ENCODE measurements at places on chromosomes 2 and 18. TPM values are rescaled to one million over a fixed set of nuclear protein-coding genes. Genes with fewer than 3 reads are reported as not detected.

DNA sequence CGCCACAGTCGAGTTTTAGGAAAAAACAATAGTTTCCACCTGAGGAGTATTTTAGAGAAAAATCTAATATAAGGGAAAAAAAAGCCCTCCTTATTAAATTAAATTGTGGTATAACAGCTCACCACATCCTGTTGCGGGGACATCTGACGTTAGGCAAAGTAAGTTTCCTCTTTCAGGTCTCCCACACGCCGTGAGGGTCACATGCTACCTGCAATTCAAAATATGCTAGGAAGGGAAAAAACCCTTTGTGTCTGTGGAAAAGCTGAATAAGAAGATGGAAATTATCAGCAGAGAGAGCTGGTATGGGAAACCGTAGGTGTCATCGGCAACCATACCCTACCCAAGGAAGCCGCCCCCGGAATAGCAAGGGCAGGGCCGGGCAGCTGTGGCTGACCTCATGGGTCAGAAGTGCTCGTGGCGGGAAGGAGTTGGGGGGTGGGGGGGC, 128.0 kb downstream of the NFATC1 start:
- peak; percentile 85 for DNase-seq

DNA sequence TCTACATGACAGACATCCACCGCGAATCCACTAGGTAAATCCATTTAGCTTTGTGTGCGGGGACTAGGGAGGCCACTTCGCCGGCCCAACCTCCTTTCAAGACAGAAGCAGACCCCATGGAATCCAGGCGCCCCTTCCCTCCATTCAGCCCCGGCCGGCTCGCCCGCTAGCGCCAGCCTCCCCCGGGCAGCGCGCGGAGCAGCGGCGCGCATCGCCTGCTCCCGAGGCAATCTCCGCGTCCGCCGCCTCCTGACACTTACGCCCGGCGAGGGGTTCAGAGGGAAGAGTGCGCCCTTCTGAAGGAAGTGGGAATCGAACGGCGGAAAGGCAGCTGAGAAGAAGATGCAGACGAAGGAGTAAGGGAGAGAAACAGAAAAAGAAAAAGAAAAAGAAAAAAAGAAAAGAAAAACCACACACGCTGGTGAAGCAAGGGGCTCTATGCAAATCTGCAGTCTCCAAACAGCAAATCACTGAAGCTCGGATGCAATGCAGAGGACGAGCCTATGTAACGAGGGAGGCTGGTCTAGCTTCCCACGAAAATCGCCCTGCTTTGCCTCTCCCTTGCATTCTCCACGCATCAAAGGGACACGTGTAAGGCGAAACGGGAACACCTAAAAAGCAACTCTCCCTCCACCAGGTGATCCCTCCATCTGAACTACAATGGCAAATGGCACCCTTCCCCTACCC, 684.4 kb downstream of the NRXN1 start:
- no peak for DNase-seq

- no peak for DNase-seq
Measured at GRCh38 chr2:64328415-64328722, 125.6 kb upstream of the LGALSL start.

DNA sequence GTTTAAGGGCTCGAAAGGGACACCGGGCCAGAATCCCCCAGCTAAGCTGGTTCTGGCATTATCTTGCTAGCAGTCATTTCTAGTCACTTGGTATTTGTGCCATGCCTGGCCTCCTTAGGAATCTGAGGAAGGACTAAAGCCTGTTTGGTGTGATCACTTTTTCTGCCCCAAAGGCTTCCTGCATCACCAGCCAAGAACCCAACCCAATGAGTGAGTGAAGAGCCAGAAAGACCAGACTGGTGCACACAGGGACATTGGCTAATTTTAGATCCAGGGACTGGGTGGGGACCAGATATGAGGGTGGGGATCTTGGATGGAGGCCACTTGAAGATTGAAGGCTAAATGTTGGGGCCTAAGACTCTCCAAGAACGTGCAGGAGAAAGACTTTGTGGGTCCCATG, 411.9 kb upstream of the TNP1 start:
- DNase-seq: no peak

- no peak for DNase-seq
Measured at GRCh38 chr2:201111096-201111495, 4.9 kb upstream of the CFLAR start.

DNA sequence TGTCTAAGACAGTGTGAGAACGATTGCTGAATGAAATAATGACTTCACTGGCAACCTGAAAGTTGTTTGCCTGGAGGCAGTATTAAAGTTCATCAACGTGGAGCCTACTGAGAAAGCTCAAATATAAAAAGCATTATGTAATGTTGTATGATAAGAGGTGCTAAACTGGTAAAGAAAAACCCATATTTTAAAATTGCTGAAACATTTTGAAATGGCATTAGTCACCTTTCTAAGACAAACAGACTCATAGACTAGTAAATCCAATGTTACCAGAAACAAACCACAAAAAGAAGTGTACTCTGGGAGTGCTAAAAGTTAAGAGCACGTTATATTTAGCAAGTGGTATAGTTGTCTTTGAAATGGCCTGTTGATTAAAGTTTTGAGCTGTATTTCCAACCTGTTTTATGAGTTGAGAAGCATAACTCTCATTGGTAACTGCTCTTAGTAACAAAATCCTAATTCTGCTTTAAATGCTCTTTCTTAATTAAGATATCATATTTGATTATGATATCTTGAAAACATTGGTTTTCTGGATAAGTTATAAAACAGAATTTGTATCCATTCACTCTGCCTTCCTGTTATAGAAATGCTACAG, 62.7 kb downstream of the CYP1B1 start:
- DNase-seq: no peak

Gene SH3RF3
- polyA plus RNA-seq: 0.16 TPM

Gene ACMSD
- polyA plus RNA-seq: not detected

Gene SLC9A2
- not detected for polyA plus RNA-seq

GRCh38 chr2:110969696-110970095, 151.0 kb upstream of the BCL2L11 start:
- no peak for DNase-seq

DNA sequence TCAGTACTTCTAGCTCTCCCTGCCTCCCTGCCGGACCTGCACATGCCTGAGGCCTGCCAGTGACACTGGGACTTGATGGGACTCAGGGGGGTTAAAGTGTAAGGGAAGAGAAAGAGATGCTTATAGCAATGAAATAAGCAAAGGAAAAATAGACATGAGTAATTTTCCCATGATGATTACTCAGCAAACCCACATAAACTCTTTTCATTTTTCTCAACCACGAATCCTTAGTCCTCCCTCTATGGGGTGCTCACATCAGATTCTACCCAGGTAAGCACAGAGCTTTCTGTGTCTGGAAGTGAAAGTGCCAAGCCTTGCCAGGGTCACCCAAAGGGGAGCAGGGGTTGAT, 44.8 kb upstream of the ANKRD62 start:
- no peak for DNase-seq

DNA sequence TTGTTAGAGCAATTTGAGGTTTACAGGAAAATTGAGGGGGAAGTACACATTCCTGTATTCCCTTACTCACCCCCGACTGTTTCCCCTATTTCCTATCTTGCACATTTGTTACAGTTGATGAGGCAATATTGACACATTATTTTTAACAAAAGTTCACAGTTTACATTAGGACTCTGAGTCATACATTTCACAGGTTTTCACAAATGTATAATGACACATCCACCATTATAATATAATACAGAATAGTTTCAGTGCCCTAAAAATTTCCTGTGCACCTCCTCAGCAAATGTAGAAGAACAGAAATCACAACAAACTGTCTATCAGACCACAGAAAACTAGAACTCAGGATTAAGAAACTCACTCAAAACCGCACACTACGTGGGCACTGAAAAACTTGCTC, 160.6 kb upstream of the RMP24 start:
- DNase-seq: no peak

DNA sequence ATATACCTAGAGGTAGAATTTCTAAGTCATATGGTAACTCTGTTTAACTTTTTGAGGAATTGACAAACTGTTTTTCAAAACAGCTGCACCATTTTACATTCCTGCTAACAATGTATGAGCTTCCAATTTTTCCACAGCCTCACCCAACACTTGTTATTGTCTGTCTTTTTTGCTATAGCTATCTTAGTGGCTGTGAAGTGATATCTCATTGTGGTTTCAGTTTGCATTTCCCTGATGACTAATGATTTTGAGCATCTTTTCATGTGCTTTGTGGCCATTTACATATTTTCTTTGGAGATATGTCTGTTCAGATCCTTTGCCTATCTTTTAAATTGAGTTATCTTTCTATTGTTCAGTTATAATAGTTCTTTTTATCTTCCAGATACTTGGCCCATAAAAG, 273.8 kb downstream of the AGPS start:
- no peak for DNase-seq

DNA sequence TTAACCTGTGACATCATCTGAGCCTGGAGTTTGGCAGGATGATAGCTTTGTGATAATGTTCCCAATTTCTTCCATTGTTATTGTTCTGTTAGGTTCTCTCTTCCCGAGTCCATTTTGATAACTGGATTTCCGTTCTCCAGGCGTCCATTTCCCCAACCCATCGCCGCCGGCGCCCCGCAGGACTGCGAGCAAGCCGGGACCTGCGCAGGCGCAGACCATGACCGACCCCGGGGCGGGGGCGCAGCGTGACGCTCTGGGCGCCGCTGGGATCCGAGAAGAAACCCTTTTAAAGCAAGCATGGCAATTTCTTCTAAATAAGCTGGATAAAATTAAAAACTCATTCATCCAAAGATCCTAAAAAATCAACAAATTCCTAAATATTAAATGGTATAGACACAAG, at the start of gene SLC25A52:
Gene SLC25A52, minus strand, starts transcription at position 186 of the 400 bp plus-strand sequence. CDS start 219 bp downstream, outside the sequence.
- no peak for DNase-seq

DNA sequence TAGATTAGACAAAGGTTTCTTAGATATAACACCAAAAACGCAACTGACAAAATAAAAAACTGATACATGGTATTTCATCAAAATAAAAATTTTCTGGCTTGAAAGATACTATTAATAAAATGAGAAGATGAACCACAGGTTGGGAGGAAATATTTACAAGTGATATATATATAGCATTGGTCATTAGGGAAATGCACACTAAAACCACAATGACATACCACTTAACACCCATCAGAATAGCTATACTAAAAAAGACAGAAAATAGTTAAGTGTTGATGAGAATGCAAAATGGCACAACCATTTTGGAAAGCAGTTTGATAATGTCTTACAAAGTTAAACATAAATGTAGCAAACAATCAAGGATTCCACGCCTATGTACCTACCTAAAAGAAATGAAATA, 83.9 kb downstream of the SLC66A3 start:
- DNase-seq: no peak

- DNase-seq: no peak
Measured at GRCh38 chr2:224816816-224817215, 100.7 kb upstream of the CCDC195 start.

DNA sequence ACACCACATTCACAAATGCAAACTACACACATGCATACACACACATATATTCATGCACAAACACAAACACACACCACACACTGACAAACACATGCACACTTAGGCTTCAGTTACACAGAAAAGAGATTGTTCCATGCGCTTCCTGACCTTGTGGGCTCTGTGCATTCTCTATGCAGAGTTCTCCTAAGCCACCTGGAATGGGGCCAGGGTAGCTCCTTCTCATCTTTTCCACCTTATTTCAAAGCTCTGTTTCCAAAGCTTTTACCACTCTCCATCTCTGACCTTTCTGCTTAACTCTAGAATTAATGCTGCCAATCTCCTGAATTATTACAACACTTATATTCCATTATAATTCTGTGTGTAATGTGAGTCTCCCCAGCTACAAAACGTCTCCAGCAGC, 522.3 kb upstream of the MYT1L start:
- no peak for DNase-seq

Gene TUBA4B
- polyA plus RNA-seq: not detected

Gene SP140
- 22.4 TPM for polyA plus RNA-seq

- DNase-seq: peak; percentile 46
Measured at GRCh38 chr18:12659904-12660605, 2.1 kb upstream of the SPIRE1 start.

GRCh38 chr2:134141598-134142340, 112.1 kb upstream of the MGAT5 start:
- no peak for DNase-seq

- DNase-seq: no peak
Measured at GRCh38 chr2:142222715-142223114, 91.9 kb upstream of the LRP1B start.

DNA sequence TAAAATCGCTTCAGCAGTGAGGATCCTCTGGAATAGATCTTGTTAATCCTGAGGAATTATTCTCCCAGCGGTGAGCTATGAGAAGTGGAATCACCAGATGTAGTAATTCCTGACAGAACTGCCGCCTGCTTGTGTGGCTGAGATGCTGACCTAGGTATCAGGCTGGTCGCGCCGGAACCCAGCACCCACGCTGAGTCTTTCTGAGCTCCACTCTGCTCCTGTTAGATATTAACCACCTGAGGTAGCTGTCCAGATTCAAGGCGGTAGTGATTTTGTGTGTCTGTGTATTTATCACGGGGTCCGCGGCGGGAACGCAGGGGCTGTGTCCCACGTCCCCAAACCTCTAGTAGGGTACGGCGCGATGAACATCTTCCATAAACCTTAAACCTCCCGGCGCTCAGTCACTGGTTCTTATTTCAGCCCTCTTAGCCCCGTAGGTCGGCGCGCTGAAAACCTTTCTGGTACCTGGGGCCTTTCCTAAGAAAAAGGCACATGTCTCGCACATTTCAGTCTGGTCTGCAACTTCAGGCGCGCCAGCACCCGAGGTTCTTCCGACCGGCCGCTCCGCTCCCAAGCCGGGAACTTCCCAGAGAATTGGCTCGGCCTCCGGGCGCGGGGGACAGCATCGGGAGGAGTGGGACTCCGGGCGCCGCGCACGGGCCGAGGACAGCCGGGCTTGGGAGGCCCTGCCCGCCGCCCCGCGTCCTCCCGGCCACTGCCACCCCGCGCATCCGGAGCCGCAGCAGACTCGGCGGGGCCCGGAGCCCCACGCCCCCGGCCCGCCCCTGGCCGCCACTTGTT, 542 bp upstream of the CNNM3 start:
- DNase-seq: no peak

Gene PAIP2B
- 2.9 TPM for polyA plus RNA-seq

Gene GPR45
- polyA plus RNA-seq: not detected

GRCh38 chr2:101778102-101778501, 80.6 kb downstream of the MAP4K4 start:
- DNase-seq: no peak

- DNase-seq: no peak
Measured at GRCh38 chr18:75140296-75140695, 68.6 kb downstream of the PTGR3 start.

GRCh38 chr18:37188016-37188791, 359.3 kb downstream of the KIAA1328 start:
- no peak for DNase-seq

- DNase-seq: no peak
Measured at GRCh38 chr18:5584746-5585417, 41.1 kb upstream of the EPB41L3 start.

Data from CD4-positive, CD25-positive, alpha-beta regulatory T cell (primary cell).